ENCODE measurements at places on chromosomes 2 and 18.

DNA sequence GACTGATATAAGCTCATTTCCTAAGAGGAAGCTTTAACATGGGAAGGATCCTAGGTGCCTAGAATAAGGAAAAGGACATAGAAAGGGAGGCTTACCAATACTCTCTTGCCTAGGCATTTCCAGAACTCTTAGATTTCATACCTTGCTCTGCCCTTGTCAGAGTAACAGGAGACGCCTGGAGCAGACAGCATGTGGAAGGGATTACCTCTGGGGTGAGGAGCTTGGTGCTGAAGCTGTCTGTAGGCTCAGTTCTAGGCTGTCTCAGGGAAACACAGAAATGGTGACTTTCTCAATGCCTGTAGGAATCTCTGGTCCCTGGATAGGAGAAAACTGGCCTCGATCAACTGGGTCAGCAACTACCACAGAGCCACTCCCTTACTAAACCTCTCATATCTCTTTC, 150.0 kb downstream of the SLC4A3 start:
- no peak for DNase-seq

GRCh38 chr2:69385443-69386151, 1.4 kb downstream of the GFPT1 start:
- DNase-seq: no peak

DNA sequence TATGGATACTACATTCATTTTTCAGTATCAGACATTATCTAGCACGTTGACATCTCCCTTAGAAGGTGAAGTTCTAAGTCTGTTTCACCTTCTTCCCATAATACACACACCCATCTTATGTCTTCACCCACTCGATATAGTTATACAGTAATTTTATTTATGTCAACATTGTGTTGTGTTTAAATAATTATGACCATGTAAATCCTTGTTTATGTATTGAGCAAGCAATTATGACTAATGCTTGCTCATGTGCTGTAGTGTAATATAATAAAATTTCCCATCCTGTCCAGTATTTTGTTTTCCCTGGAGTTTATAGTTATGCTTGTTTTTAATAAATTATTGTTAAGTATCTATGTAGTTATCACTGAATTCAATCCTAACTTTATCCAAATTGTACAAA, 163.2 kb downstream of the MTX2 start:
- no peak for DNase-seq

DNA sequence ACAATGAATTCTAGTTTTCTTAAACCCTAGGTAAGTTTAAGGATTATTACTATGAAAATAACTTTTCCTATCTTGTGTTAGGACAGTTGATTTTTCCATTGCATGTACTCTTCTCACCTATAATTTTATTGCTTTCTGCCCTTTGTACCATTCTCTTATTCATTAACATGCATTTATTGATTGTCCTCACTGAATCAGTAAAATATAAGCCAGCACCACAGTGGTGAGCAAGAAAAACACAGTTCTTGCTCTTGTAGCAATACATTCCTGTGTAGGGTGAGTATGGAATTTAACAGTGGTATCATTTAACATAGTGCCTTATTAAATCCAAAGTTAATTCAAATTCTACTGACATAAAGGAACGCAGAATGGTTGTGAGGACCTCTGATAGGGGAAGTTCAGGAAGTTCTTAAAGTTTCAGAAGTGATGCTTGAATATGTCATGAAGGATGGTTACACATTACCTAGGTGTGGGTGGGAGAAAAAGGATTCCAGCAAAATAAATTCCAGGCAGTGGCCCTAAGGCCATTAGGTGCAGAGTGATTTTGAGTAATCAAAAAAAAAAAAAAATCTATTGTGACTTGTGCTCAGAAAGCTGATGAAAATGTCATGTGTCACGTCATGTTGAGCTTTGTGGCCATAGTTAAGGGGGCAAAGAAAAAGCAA, 104.7 kb upstream of the DSEL start:
- DNase-seq: no peak

GRCh38 chr2:9287400-9288045, 80.9 kb downstream of the ASAP2 start:
- peak; percentile 93 for DNase-seq

DNA sequence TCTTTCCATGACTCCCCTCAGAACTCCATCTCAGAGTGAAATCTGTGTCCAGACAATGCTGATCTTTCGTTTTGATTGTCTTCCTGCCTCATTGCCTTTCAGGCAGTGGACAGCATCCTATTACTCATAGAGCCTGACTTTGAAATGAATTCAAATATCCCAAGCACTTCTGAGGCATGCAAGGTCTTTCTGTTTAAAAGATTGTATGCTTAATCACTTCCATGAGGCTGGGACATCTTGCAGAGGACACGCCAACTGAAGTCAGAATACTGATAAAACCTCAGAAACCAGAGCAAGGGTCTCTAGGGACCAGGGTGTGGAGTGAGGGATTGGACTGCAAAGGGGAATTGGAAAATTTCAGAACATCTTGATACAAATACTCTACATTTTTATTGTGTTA, 836.5 kb upstream of the ID2 start:
- DNase-seq: no peak

GRCh38 chr2:201709747-201710146, 11.3 kb upstream of the MPP4 start:
- DNase-seq: no peak

- DNase-seq: no peak
Measured at GRCh38 chr2:133167990-133168389, 400.3 kb downstream of the NCKAP5 start.

GRCh38 chr18:79866889-79867574, 69.3 kb downstream of the KCNG2 start:
- DNase-seq: no peak

DNA sequence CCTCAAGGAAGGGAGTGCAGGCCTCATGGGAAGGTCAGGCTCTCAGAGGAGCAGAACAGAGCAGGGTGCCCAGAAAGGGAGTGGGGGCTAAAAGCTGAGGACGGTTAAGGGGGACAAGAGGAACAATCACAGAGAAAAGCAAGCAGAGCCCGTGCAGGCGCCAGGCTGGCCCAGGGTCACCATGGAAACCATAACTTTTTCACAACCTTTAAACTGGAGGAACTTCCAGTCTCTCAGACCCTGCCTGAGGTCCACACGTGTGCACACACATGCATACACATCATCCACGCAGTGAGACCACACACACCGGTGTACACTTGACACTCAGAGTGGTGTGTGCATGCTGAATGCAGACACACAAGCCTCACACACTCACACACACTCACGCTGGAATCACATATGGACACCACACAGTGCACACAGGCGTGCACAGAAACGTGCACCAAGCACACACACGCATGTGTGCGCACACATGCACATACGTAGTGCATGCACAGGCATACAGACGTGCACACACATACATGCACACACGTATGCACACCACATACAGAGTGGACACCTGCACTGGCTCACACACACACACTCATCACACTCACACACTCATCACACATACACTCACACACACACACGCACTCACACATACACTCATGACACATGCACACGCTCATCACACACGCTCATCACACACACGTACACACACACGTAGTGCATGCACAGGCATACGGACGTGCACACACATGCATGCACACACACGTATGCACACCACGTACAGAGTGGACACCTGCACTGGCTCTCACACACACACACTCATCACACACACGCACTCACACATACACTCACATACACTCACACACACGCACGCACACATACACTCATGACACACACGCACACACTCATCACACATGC, 37.2 kb upstream of the SNED1 start:
- no peak for DNase-seq

- DNase-seq: no peak
Measured at GRCh38 chr2:26577442-26578112, 63.6 kb downstream of the CIB4 start.

DNA sequence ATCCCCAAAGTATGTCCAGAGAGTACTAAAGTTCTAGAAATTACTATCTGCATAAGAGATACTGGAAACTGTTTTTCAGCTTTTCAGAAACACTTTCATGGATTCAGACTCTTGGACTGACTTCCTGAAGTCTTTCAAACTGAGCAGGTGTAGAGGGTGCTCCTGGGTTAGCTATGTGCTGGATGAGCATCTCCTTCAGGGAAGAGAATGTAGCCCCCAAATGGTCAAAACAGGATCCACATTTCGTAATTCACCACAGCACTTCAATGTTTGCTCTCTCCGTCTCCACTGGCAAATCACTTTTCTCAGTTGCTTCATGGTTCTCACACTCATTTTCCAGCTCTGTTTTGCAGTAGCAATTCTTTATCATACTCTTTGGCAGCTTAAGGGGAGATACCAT, 23.2 kb upstream of the SATB2 start:
- no peak for DNase-seq

- no peak for DNase-seq
Measured at GRCh38 chr2:173924285-173924684, 40.9 kb downstream of the SP3 start.

DNA sequence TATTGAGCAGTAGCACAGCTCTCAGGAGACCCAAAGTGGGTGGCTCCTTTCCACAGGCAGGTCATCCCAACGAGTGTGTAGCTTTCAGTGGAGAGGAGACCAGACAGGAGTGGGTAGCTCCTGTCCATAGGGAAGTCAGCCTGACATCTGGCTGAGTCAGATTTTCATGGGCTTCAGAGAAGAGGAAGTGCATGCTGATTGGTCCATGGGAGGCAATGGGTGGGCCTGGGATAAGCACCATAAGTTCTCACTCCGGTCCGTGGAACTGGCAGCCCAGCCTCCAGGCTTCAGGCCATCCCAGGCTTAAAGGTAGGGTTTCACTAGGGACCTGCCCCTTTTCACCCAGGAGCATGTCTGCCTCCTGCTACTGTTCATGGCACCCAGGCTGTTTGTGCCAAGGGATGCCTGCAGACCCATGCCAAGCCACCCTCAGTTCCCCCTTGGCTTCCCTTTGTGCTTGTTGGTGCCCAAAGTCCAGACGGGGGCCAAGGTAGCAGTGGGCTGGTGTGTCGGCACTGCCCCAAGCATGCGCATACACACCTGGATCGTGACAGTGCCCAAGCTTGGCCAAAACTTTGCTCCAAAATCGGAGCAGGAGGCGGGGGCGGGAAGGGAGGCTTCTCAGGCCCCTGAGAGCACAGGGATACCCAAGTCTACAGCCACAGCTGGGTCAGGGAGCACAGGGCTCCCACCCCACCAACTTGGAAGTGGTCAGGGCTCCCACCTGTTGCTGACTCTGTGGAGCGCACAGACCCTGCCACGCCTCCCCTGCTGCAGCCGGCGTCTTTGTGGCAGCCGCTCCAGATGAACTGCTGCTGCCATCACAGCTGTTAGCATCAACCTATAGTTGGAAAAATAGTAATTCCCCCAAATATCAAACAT, 26.4 kb downstream of the MARCHF7 start:
- DNase-seq: no peak

DNA sequence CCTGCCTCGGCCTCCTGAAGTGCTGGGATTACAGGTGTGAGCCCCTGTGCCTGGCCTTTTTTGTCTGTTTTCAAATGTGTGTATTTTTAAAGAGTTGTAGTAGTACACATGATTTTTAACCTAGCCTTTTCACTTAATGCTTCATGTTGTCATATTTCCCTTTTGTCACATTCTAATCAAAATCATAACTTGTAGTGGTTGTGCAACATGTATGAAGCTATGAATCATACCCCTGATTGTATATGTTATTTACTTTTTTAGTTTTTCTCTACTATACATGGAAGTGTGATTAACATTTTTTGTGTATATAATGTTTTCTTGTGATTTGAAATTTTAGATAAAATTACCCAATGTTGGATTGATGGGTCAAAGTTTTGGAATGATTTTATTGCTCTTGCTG, 8.5 kb downstream of the GEN1 start:
- no peak for DNase-seq

DNA sequence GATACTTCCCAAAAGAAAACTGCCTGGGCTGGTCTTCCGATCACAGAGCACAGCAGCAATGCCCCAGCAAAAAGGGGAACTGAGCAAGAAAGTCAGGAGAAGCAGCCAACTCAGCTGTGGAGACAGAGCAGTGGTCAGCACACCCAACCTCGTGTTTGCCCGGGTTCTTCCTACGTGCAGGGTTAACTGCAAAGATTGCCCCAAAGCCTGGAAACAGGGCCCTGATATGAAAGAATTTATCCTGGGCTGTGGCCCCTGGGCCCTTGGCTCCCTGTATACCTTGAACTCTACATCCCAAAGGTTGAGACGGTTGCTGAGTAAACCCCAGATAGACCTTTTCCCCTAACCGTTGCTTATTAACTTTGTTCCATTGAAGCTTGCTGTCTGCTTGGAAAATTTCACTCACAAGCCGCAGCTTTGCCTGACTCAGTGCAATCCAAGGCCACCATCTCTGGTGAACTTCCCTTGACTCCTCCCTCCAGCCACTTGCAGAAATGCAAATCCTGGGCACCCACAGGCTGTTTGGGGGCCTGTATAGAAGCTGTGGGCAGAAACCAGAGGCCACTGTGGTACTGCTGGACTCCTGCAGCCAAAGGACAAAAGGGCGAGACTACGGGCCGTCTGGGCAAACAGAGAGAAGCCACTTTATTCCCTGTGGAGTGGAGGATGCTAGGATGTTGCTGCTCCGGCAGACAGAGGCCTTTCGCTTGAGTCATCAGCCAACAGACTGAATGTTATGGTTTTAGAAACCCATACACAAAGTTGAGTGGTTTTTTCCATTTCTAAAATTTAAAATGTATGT, 18.2 kb downstream of the NRP2 start:
- no peak for DNase-seq

- DNase-seq: peak; percentile 60
Measured at GRCh38 chr2:65186872-65187851, 40.5 kb upstream of the ACTR2 start.

DNA sequence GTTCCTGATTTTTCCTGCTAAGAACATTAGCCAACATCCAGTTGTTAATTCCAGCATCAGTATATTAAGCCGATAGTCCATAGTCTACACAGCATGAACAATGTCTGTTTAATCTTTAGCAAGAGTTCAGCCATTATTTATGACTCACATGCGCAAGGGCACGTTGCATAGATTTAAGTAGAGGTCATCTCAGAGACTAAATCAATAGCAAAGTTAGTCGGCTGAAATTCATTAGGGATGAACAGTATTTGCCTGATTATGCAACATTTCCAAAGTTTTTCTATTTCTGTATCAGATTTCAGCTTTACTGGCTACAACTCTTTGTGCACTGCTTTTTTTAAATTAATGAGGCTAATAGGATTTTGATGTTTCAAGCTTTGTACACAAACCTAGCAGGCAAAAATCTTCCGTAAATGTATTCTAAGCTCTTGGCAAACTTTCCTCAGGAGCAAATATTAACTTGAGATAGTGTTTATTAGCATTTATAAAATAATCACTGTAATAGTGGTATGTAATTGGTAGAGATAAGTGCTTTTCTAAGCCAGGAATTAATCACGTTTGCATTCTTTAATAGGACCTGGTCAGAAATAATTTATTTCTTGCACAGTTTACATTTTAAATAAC, 578.7 kb upstream of the ID2 start:
- no peak for DNase-seq

GRCh38 chr2:31383471-31384153, 30.9 kb downstream of the XDH start:
- no peak for DNase-seq

- DNase-seq: no peak
Measured at GRCh38 chr2:203062126-203062525, 47.5 kb downstream of the NBEAL1 start.

DNA sequence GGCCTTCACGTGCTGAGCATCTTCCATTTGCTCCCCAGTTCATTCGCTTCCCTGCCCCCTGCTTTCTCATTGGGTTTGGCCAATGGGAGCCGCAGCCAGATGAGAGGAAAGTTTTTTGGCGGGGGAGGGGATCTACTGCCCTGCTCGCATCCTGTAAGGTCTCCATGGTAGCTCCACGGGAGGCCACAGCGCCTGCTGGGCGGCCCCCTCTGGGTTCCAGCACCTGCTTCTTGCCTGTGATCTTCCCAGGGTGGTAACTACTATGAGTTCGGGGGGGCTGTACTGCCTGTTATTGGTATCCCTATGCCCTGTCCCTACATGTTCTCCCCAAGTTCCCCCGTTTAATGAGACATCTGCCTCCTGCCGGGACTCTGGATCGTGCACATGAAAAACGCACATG, 57.2 kb downstream of the INPP5D start:
- DNase-seq: no peak

Data from glomerular endothelial cell (primary cell).